Stimulated activated CD8-positive, alpha-beta memory T cell treated with anti-CD3 and anti-CD28 coated beads, Interleukin-12 subunit alpha, Interleukin-12 subunit beta, amount 100 ng/mL, for 4 hours (primary cell): ENCODE measurements at places on chromosomes 7 and 10.

DNA sequence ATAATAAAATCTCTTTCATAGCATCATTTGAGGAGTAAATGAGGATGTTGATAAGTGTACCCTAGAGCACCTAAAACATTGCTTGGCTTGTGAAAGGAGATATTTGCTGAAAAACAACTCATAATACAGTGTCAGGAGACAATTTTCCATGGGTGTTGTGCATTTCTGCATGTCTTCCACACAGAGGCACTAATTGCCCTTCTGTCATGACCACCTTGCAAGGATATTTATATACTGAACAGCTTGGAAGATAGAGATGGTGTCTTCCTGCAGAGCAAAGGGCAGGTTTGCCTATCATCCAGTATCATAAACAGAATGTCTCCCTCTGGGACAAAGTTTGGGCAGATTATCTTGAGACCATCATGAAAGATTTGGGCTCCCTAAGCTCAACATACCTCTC, 495.2 kb upstream of the LRRN3 start:
- DNase-seq, result no peak

GRCh38 chr10:21449288-21449966, 76.1 kb downstream of the SKIDA1 start:
- DNase-seq, result no peak

GRCh38 chr10:86207226-86207625, 159.4 kb downstream of the GRID1 start:
- no peak for DNase-seq

DNA sequence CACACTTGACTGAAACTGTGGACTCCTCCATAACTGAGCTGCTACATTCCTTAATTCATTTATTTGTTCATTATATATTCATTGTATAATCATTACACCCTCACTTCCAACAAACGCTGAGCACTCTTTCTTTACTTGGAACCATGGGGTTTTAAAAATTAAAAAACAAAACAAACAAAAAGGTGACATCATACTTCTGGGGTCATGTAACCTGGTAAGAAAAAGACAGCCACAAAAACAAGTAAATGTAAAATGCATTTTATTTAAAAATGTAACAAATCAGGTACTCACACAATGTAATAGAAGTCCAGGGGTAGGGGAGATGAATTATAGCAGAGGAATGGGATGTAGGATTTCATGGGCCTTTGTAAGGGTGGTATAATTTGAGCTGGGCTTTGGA, 25.1 kb downstream of the PLEKHS1 start:
- no peak for DNase-seq

- no peak for DNase-seq
Measured at GRCh38 chr10:16155834-16156233, 281.0 kb upstream of the PTER start.
